ENCODE measurements at places on chromosomes 11 and 22.
A peak's percentile ranks its signal among the peaks of the same experiment; 100 is the strongest.

DNA sequence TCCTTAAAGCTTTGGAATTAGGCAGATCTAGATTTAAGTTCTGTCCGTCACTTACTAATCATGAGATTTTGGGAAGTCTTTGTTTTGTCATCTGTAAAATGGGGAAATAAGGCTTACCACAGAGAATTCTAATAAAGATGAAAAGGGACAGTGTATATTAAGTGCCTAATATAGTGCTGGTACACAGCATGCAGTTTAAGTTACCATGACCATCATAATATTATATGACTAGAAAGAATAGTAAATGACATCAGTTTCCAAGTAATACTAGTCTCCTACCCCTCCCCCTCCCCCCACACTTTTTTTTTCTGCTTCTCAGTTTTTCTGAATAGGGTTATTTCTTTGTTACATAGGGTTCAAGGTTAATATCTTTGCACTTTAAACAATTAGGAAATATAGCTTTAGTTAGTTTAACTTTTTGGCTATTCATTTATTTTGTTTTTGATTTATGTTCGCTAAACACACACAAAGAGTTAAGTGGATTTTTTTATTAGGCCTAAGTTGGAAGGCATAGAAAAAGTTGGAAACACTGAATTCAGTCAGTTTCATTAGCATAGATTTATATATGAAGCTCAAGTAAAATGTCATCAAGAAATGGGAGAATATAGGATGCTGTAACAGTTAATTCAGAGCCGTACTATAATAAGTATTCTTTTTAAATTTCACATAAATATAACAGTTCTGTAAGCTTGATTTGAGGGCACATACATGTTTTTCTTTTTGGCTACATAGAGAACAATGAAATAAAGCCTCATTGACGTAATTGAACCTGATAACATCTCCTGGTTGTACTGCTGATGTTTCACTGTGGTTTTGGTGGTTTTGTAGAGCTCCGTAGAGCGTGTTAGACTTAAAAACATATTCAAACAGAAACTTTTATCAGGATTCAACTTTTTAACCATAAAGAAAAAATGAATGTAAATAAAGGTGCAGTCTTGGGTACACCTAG lies 121.2 kb downstream of the PDE3B start:
- DNase-seq, result peak; percentile 96

GRCh38 chr11:34356576-34356912 lies 1.3 kb downstream of the ABTB2 start:
- no peak for DNase-seq

DNA sequence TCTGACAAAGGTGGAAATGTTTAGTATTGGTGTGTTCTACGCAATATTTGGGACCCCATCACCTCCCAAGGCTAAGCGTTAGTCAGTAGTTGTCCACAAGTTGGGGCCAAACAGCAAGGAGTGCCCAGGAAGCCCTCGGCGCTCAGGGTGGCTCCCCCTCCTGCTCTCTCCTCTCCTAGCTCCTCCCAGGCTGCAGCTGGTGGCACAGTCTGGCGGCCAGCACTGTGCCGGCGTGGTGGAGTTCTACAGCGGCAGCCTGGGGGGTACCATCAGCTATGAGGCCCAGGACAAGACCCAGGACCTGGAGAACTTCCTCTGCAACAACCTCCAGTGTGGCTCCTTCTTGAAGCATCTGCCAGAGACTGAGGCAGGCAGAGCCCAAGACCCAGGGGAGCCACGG lies 16.8 kb downstream of the CD5 start:
- no peak for DNase-seq

- no peak for DNase-seq
Measured at GRCh38 chr11:109864151-109864661, 229.0 kb upstream of the ZC3H12C start.

DNA sequence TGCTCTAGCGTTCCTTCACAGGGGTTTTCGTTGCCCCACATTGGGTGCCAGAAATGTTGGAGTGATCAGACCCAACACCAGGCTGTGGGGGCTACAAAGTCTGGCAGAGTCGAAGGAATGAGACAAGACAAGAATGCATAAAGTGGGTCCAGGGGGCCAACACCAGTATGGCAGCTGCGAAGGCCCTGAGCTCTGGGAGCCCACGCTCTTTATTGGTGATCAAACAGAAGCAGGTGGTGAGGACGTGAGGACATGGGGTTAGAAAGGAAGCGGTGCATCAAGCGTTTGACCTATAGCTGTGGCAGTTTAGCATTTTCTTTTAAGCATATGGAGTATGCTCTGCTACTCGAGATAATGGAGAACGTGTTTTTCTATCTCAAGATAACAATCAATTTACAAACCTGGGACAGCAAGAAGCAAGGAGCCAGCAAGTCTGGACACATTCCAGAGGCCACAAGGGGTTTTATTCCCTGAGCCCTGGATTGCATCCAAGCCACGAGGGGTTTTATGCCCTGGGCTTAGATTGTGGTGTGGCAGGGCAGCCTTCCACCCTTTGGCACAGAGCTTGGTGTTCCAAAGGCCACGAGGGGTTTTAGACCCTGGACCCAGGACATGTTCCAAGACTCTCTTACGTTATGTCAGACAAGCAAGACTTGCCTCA lies 3.9 kb upstream of the DNAJB13 start:
- DNase-seq, result no peak

- no peak for DNase-seq
Measured at GRCh38 chr11:98536023-98536422, 484.7 kb upstream of the CNTN5 start.

GRCh38 chr11:23006730-23007129 lies 146.5 kb upstream of the CCDC179 start:
- DNase-seq, result no peak

DNA sequence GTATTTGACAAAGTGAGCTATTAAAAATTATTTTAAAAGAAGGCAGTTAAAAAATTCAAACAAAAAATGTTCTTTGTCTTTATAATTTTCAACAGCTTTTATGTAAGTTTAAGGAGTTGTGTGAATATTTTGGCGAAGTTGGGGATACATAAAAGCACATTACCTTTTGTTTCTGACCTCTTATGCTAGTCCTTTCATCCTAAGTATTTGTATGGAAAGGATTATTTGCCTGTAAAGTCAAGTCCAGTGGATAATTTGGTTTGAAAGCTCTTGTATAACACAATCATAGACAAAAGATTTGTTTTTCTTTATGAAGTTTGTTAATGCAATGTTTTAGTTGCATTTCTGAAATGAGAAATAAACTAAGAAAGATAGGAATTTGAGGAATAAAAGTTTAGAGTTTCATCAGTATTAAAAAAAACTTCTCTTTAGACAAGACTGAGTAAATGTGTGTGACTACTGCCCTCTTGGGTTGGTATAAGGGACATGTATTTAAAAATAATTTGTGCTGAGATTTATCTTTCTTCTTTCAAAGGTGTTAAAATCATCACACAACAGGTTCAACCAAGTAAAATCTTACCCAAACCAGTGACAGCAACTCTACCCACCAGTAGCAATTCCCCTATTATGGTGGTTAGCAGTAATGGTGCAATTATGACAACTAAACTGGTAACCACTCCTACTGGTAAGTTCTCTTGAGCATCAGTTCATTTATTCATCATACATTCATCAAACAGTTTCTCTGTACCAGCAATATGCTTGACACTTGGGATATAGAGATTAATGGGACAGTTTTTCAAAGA lies 68.2 kb downstream of the EMSY start:
- DNase-seq, result no peak

Data from CD8-positive, alpha-beta T cell (primary cell).